ENCODE measurements at places on chromosomes 11 and 22.

GRCh38 chr11:122365610-122366360 lies 249.8 kb upstream of the BLID start:
- DNase-seq: no peak

DNA sequence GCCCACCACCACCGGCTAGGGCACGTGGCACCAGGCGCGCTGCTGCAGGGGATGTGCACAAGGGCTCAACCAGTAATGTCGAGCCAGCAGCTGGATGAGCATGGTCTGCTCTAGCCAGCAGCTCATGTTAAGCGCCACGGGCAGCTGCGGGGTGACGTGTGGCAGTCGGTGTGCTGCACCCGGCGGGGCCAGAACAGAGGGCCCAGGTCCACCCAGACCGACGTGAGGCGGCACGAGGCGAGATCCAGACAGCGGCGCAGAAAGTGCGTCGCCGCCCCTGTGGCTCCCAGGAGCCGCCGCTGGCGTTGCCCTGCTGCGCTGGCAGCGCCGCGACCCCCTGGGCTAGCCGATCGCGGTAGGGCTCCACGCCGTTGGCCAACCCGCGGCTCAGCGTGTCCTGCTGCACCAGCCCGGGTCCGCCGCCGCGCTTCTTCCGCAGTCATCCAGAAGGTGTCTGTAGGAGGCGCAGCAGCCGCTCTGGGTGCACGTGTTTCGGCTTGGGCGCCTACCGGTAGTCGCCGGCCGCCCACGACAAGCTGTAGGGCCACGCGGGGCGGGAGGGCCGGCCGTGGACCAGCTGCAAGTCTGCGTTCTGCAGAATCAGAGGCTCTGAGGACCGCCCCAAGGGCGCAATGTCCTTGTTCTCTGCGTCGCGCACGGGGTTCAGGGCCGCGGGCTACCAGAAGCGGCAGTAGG lies 4.6 kb upstream of the GALR3 start:
- peak; percentile 65 for DNase-seq

DNA sequence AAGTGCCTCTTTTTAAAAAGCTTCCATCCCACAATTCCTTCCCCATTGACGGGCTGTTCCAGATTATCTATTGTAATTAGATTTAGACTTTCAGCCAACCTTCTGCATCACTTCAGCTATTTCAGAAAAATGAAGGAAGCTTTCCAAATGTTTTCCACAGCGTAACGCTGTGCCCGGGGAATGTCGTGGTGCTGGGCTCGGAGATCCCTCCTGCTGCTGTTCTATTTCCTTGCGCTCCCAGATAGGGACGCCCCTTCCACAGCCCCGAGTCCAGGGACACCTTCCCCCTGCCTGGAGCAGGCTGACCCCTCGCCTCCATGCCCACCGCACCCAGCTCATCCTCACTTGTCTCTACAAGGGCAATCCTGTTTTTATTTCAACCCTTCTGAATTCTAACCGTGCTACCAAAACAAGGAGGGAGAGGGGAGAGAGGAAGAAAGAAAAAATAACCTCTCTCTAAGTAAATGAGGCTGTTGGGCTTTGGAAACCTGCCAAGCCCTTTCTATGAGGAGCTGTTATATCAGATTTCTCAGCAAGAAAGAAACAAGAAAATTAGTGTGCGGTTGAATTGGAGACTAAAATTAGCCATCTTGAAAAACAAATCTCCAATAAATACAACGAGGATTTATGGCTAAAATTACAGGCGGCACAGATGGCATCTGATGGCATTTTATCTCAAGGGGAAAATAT lies 366.9 kb downstream of the BRD1 start:
- DNase-seq: no peak

- DNase-seq: no peak
Measured at GRCh38 chr22:46876357-46876934, 114.0 kb downstream of the TBC1D22A start.

DNA sequence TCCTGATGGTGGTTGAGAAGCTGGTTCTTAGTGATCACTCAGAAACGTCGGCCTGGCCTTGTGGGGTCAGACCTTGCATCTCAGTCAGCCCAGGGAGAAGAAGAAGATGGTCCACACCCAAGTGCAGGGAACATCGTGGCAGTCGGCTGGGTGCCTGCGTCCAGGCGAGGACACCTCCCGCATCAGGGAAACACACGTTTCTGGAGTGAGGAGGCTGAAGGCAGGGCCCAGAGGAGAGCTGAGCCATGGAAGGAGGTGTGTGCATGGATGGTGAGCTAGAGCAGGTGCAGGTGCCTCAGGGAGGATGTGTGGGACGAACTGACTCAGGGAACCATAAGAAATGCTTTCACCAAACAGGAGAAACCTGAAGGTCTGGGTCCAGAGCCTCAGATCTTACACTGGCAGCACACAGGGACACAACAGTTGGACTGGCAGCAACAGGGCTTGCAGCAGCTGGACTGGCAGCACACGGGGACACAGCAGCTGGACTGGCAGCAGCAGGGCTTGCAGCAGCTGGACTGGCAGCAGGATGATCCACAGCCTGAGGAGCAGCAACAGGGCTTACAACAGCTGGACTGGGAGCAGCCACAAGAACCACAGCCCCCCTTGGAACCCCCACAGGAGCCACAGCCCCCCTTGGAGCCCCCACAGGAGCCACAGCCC lies 632 bp downstream of the KRTAP5-2 start:
- DNase-seq: no peak

DNA sequence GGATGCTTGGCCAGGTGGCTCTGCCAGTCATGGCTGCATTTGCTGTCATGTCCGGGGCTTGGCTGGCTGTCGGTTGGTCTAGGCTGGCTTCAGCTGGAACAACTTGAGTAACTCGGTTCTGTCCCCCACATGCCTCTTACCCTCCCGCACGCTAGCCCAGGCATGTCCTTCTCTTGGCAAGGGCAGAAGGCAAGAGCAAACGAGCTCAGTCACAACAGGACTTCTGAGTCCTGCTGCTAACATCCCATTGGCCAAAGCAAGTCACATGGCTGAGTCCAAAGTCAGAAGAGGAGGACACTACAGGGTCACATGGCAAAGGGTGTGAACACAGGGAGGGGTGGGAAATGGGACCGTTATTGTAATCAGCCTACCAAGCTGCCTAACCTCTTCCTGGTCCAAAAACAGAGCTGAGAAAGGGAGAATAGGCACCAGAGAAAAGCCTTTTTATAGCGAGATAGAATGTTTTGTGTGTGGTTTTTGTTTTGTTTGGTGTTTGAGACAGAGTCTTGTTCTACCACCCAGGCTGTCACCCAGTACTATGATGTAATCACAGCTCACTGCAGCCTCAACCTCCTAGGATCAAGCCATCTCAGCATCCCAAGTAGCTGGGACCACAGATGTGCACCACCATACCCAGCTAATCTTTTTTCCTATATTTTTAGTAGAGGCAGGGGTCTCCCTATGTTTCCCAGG lies 81.9 kb downstream of the MN1 start:
- DNase-seq: peak; percentile 46

- no peak for DNase-seq
Measured at GRCh38 chr22:30867746-30868662, 100.6 kb downstream of the MORC2 start.

DNA sequence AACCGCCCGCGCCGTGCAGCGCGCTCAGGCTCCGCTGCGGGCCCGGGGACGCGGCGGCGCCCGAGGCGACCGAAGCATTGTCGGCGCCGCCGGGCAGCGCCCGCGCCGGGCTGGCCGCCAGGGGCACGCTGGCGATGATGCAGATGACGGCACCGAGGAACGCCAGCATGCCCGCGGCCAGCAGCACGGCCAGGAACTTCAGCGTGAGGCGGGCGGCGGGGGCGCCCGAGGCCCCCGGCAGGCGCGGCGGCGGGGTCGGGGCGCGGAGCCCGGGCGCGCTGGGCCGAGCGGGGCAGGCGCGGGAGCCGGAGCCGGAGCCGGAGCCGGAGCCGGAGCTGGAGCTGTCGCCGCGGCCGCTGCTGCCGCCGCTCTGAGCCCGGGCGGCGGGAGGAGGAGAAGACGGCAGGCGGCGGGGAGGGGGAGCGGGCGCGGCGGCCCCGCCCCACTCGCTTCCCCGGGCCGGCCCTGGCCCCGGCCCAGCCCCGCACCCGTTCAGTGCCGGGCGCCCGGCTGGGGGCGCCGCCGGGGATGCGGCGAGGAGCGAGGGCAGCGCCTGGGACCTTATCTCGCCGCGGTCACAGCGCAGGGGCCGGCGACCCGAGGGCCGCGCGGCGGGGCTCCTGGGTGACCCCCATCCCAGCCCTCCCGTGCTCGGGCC lies at the start of gene NPTXR:
NPTXR (minus strand) TSS at position 372 of the 658 bp plus-strand sequence.
- peak; percentile 27 for DNase-seq

- no peak for DNase-seq
Measured at GRCh38 chr11:85875505-85875904, 20.3 kb downstream of the CCDC83 start.

GRCh38 chr11:606245-606644 lies 9.5 kb downstream of the IRF7 start:
- no peak for DNase-seq

- no peak for DNase-seq
Measured at GRCh38 chr22:23511627-23512347, 68.3 kb downstream of the IGLL1 start.

DNA sequence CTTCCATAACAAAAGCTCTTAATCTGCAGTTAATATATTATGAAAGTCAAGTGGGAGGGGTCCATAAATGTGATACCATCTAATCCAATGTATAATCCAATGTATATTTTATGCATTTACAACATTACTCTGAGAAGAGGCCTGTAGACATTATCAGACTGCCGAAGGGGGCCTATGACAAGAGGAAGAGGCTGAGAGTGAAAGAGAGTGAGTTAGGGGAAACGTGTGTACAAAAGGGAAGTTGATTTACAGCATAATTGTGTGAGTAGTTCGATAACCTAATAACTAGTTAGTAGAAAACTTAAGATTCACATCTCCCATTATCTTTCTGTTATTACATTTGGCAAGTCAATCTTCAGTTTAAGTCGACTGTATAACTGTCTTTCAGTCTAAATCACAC lies 86.6 kb downstream of the DDX10 start:
- no peak for DNase-seq

- no peak for DNase-seq
Measured at GRCh38 chr11:83159902-83160865, 3.3 kb downstream of the PCF11 start.

GRCh38 chr22:24134090-24134846 lies 47.0 kb upstream of the SUSD2 start:
- peak; percentile 67 for DNase-seq

- DNase-seq: no peak
Measured at GRCh38 chr22:49023879-49024774, 803.5 kb downstream of the BRD1 start.

GRCh38 chr11:43567396-43567975 lies 113.1 kb upstream of the HSD17B12 start:
- peak; percentile 68 for DNase-seq
